NCI-H187 treated with DMSO at 0.1 percent for 48 hours (cell line): ENCODE measurements at places on chromosomes 2 and 18.
A peak's percentile ranks its signal among the peaks of the same experiment; 100 is the strongest.

- DNase-seq = no peak
Measured at GRCh38 chr2:189824694-189825396, 40.6 kb downstream of the PMS1 start.

- peak; percentile 11 for DNase-seq
Measured at GRCh38 chr2:166343467-166343866, 32.3 kb downstream of the SCN9A start.

GRCh38 chr2:137118140-137118539, 352.8 kb downstream of the THSD7B start:
- DNase-seq = no peak

- DNase-seq = no peak
Measured at GRCh38 chr2:238869293-238870124, 21.6 kb downstream of the TWIST2 start.

- DNase-seq = no peak
Measured at GRCh38 chr2:171692331-171692730, 5.1 kb downstream of the DYNC1I2 start.

GRCh38 chr2:11467129-11467649, 1.2 kb upstream of the E2F6 start:
- DNase-seq = no peak

GRCh38 chr2:100870652-100871531, 51.0 kb downstream of the NPAS2 start:
- no peak for DNase-seq

- DNase-seq = no peak
Measured at GRCh38 chr2:197786010-197786877, 1.1 kb upstream of the BOLL start.

GRCh38 chr2:148725564-148725963, 81.0 kb downstream of the EPC2 start:
- no peak for DNase-seq

DNA sequence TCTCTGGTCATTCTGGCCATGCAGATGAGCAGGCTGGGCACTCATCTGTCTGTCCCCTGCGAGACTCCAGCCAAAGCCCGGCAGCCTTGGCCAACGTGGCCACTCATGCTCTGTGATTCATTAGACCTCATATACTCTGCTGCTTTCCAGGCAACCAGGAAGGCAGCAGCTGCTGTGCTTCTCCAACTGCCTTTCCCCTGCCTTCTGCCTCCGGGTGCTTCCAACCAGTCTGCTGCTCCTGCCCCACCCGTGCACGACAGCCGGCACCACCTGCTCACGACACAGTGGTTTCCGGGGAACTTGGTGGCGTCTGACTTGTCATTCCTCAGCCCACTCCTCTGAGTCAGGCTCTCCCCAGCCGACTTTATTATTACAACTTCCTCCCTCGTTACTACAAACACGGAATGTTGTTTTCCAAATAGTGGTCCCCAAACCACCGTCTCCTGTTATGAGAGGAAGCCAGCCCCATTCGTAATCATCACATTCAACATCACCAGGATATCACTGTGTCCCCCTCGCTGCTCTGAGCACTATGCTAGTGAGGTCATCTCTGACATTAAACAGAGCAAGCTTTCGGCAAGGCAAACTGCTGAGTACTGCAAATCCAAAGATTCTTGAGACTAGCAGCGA, 392.4 kb downstream of the ALK start:
- DNase-seq = no peak

DNA sequence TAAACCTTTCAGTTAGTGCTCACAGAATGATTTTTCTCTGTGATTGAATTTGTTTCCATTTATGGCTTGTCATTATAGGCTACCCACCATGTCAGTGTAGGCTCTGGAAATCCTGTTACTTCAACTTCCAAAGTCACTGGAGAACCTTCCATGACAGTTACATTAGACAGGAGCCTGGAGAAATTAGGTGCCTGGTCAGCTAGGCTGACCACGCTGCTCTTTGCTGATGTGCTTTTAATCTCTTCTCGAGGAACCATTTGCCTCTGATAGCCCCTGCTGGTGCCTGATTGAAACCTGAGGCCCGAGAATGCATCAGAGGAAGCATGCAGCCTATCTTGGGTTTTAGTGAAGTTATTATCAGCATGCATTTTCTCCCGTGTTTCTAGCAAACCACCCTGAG, 29.6 kb upstream of the TTN start:
- no peak for DNase-seq

GRCh38 chr2:57615855-57616556, 430.6 kb upstream of the VRK2 start:
- no peak for DNase-seq

GRCh38 chr18:13318731-13319501, 100.4 kb downstream of the LDLRAD4 start:
- DNase-seq = no peak

DNA sequence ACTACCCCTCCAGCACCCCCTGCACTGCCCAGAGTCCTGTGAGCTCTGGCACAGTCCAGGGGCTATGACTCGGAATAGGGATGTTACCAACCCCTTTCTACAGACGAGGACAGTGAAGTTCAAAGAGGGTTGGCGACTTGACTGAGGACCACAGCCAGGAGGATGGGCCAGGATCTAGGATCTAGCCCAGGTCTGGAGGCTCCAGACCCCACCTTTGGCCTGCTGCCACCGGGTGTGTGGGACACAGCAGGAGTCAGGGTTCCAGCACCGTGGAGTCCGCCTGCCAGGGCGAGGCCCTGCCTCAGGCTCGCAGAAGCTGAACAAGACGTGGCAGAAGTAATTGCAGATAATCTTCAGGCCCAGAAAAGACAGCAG, 37.9 kb upstream of the GPC1 start:
- DNase-seq = no peak

GRCh38 chr2:83196225-83196624, 1262.9 kb downstream of the SUCLG1 start:
- DNase-seq = no peak

- DNase-seq = no peak
Measured at GRCh38 chr18:26723981-26724380, 141.5 kb downstream of the AQP4 start.

GRCh38 chr18:63316612-63317555, 2.7 kb downstream of the BCL2 start:
- DNase-seq = no peak

- DNase-seq = peak; percentile 6
Measured at GRCh38 chr2:84022810-84023431, 436.2 kb downstream of the SUCLG1 start.

- no peak for DNase-seq
Measured at GRCh38 chr2:100054426-100054825, 88.0 kb downstream of the AFF3 start.

- no peak for DNase-seq
Measured at GRCh38 chr2:40097691-40098385, 318.8 kb upstream of the THUMPD2 start.

- DNase-seq = no peak
Measured at GRCh38 chr2:67514515-67514914, 117.4 kb downstream of the ETAA1 start.

DNA sequence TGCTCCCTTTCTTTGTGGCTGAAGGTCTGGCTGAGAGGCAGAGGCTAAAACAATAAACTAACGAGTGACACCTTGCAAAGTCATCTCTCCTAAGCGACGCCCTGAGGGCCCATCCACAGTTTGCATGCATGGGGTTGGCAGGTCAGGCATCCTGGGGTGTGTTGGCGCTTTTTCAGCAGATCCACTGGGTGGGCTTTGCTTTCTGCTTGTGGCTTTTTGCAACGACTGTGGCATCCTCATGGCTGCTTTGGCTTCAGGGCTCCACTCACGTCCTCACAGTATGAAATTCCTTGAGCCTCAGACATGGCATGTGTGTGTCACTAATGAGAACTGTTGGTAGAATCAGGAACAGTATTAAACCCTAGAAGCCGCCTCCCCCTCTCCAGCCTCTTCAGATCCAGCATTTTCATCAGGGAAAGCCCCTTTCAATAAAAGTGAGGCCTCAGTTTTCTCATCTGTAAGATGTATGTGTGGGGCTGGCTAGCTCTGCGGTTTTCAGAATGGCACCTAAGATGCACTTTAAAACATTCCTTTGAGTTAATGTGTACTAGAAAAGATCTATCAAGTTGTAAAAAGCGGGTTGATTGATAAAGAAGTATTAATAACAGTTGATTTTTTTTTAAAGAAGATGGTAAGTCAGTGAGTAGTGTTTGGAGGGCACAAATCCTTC, 72.5 kb downstream of the SH3BP4 start:
- DNase-seq = no peak

- no peak for DNase-seq
Measured at GRCh38 chr2:5121642-5122041, 570.5 kb upstream of the SOX11 start.

- no peak for DNase-seq
Measured at GRCh38 chr2:70632966-70633365, 79.3 kb upstream of the TGFA start.

GRCh38 chr18:40159141-40160017, 1795.7 kb upstream of the PIK3C3 start:
- no peak for DNase-seq

GRCh38 chr2:44785433-44785832, 156.1 kb upstream of the SIX3 start:
- DNase-seq = no peak

- no peak for DNase-seq
Measured at GRCh38 chr2:188316342-188316741, 24.7 kb downstream of the GULP1 start.

- no peak for DNase-seq
Measured at GRCh38 chr2:22377268-22377667, 1007.7 kb upstream of the KLHL29 start.

DNA sequence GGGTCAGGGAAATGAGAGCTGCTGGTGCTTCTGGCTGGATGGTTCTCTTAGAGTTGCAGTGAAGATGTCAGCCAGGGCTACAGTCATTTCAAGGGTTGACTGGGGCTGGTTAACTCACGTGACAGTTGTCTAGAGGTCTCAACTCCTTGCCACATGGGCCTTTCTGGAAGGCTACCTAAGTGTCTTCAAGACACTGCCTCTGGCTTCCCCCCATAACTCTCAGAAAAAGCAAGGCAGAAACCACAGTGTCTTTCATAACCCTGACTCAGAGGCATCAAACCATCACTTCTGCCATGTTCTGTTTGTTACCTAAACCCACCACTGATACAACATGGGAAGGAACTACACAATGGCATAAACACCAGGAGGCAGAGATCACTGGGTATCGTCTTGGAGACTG, 828.9 kb downstream of the EPHA4 start:
- no peak for DNase-seq

DNA sequence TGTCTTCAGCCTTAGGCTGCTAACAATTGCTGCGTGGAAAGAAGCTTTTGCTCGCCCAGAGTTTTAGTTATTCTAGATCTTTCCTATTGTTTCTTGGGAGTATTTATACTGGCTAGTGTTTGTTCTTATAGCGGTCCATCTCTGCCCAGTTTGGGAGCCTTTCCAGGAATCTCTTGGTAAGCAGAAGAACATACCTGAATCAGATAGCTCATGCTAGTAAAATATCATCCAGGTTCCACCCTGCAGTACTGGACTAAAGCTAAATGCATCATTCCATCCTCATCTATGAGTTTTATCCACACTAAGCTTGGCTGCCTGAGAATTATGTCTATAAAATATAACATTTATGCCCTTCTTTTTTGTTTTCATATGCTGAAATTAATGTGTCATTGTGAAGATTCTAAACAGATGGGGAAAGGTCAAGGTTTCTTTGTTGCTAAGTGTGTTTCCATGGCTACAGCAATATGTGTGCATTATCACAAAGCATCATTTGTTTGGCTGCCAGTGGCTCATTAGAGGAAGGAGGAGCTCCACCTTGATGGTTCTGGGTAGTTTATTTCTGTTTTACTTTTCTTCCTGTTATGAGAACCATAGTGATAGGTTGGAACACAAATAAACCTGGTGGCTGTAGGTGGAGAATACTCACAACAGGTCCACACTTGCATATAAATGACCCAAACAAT, 182.8 kb downstream of the PIK3C3 start:
- DNase-seq = no peak

GRCh38 chr18:3427944-3428343, 22.0 kb upstream of the TGIF1 start:
- DNase-seq = no peak

- no peak for DNase-seq
Measured at GRCh38 chr2:204576362-204576979, 31.2 kb downstream of the PARD3B start.

- no peak for DNase-seq
Measured at GRCh38 chr2:223523551-223524001, 78.6 kb downstream of the SCG2 start.

DNA sequence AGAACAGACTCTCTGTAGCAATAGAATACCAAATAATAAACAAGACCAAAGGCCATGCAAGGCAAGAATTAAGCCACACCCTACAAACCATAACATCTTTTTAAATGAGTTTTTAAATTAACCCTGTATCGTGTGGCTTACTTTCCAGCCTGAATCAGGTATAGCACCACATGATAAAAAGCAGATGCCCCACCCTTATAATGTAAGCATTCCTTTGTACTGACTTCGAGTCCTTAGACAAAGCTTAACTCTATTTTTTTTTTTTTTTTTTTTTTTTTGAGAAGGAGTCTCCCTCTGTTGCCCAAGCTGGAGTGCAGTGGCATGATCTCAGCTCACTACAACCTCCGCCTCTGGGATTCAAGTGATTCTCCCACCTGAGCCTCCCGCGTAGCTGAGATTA, 1.7 kb upstream of the C2orf42 start:
- DNase-seq = no peak

DNA sequence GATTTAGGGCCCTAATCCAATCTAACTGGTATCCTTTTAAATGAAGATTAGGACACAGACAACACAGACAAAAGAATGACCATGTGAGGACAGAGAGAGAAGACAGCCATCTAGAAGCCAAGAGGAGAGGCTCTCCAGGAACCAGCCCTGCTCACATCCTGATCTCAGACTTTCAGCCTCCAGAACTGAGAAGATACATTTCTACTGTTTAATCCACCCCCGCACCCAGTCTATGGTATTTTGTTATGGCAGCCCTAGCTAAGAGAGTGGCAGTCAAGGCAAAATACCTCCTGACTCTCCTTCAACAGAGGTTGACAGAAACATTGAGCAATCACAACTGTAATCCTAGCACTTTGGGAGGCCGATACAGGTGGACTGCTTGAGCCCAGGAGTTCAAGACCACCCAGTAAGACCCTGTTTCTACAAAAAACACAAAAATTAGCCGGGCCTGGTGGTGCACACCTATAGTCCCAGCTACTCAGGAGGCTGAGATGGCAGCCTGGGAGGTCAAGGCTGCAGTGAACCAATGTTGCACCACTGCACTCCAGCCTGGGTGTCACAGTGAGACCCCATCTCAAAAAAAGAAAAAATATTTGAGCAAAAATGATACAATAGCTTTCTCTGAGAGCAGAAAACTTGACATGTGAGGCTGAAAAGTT, 34.7 kb downstream of the WDR33 start:
- DNase-seq = no peak

DNA sequence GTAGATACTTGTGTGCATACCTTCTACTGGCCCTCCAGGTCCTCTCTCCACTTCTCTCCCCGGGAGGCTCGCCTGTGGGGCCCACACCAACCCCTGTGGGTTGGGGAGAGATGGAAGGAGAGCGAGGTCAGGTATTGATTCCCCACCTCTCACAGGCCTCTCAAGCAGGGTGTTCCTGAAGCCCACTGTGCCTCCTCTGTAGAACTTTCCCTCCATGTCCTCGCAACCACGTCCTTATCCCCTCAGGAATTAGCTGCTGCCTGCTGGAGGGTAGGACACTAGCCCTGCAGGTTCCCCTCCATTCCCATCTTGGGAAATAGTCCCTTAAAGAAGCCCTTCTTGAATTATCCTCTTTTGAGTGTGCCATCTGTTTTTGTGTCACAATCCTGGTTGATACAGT, 38.9 kb upstream of the KLF11 start:
- no peak for DNase-seq

- no peak for DNase-seq
Measured at GRCh38 chr2:179686069-179686468, 175.3 kb downstream of the ZNF385B start.

- no peak for DNase-seq
Measured at GRCh38 chr2:168976034-168976654, 55.0 kb downstream of the ABCB11 start.
